ENCODE measurements at places on chromosomes 6 and 20.
A peak's percentile ranks its signal among the peaks of the same experiment; 100 is the strongest.

DNA sequence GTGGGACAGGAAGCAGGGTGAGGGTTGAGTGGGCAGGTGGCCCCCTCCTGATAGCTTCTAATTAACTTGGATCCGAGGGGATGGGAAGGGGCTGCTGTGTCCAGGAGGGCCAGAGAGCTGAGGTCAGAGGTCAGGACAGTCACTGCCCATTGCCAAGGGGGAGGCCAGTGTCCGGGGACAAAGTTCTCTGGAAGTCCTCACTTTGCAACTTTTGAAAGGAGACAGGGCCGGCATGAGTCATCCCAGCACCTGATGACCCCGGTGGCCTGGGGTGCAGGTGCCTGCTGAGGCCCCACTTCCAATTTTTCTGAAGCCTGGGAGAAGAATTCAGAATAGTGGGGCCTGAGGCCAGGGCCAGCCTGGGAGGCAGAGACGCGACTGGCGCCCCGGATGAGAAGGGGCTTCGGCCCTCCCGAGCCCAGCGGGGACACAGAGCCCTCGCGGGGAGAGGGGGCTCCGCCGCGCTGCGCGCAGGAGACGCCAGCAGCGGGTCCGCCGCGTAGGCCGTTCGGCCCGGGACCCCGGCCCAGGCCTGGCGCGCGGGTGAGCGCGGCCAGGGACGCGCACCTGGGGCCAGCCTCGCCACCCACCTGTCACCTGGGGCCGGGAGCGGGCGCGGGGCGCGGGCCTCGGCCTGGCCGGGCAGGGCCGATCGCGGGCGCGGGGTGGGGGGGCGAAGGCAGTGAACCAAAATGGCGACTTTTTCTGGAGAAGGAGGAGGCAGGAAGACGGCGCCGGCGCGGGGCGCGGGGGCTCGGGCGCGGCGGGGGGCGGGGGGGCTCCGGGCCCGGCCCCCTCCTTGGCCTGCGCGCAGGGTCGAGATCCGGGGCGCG lies 586 bp downstream of the ZNF512B start:
- no peak for DNase-seq

DNA sequence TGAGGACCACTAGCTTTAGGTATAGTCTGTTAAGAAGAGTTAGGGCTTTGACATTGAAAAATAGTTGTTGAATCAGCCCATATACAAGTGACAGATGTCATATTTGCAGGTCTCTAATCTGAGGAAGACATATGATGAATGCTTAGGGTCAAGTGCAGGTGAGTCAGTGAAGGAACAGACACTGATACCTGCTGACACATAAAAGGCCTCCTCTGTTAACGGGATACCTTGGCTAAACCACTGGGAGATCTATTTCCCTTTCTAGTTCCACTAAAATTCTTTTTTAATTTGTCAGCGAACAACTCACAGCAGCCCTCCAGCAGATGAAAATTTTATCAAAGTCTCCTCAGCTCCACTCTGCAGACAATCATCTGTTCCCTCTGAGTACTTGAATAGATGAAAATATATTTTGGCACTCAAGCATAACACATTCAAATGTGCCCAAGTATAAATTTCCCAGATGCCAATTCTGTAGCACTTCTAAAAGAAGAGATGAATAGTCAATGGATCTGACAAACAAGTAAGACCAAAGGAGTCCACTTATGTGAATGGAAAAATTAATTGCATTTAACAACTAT lies 154.0 kb downstream of the KIF16B start:
- DNase-seq = no peak

DNA sequence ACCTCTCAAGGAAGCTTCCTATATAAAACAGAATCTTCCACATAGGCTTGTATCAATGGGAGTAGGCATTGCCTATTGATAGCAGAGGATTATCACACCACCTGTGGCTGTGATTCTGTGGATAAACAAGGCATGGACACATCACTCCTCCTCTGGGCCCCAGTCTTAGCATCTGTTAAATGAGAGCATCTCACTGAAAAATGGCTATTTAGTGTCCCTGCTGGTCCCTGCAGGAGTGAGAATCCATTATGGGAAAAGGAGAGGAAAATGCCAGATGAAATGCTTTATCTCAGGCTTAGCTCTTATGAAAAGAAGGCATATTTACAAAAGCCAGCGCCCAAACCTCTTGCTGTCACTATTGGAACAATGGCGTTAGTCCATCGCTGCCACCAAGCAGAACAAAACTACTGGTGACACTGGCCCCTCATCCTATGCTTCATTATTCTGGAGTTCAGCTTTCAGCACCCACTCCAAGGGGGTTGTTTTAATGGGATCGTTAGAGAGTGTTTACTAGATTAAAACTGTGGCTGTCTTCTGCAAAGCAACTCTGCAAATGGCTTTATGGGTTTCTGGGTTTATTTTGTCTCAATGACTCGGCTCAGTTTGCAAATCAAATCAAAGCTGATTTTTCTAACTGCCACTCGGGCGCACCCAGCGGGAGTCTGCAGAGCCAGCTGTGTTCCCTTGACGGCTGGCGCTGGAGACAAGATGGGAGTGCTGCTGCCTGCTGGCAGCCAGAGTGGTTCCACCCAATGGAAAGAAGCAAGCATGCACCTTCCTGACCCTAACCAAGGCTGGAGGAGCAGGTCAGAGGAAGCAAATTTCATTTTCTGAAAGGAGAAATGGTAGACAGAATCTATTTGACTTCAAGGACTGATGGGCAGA lies 658.8 kb upstream of the CHD6 start:
- no peak for DNase-seq

- no peak for DNase-seq
These were observed 30.8 kb upstream of the ENPP1 start for GRCh38 chr6:131776985-131777384.

GRCh38 chr6:161220346-161220745 lies 53.5 kb downstream of the AGPAT4 start:
- no peak for DNase-seq

DNA sequence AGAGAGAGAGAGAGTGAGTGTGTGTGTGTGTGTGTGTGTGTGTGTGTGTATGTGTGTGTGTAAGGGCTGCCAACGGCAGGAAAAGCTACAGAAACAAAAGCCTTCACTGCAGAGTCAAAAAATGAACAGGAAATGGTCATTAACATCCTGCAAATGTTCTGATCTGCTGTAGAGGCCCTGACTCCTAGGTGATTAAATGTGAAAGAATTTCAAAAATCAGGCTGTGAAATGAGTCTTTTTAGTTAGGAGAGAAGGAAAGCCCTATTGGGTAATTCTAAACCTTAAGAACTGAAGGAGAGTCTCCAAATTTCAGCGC lies 166.5 kb upstream of the MYLIP start:
- no peak for DNase-seq

- peak; percentile 40 for DNase-seq
These were observed 409.6 kb upstream of the CHD6 start for GRCh38 chr20:42027746-42028268.

GRCh38 chr6:57469072-57469471 lies 151.6 kb downstream of the PRIM2 start:
- DNase-seq = no peak

- DNase-seq = no peak
These were observed 137.5 kb upstream of the AGPAT4 start for GRCh38 chr6:161411265-161411944.

DNA sequence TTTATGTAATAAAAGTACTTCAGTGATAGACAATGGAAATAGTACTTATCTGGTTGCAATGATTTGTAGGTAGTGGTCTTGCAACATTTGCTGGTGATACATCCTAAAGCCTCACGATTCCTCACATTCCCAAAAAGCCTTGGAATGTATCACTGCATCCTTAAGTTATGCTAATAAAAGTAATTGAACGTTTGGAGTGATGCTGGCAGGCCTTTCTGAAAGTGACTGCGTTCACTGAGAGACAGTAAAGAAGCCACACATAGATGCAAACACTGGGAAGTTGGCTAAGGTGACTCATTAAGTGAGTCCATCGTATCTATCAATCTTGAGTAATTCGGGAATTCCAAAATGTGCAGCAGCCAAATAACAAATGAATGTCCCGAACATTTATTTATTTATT lies 444.1 kb upstream of the SOX4 start:
- DNase-seq = no peak

GRCh38 chr6:138818496-138819194 lies 22.8 kb downstream of the ECT2L start:
- no peak for DNase-seq

DNA sequence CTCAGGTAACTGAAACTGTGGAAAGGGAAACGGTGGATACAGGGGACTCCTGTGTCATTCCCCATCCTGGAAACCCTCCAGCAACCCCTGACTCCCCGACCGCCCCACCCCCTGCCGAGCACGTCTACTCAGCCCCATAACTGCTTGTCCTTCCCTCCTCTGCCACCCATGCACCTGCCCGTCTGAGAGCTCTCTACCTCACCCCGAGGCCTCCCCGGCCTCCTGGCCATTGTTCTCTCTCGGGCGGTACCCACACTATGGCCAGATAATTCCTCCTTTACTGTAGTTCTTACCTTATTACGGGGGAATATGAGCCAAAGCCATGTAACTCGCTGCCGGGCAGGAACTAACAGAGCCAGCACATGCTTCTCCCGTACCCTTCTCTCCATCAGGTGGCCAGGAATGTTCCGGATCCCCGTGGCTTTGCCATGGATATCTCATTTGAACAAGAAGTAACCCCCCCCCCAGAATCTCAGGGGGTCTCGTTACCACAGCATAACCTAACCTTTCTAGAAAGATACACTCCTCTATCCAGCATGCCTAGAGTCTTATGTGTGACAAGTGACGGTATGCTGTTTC lies 4.8 kb upstream of the IRF4 start:
- DNase-seq = no peak

GRCh38 chr6:24125980-24126379 lies at the start of gene NRSN1:
Gene NRSN1, plus strand, starts transcription at chr6:24126215. Its CDS starts 8,113 bp downstream, at chr6:24134328.
- DNase-seq = no peak

GRCh38 chr6:166058064-166058739 lies 109.4 kb downstream of the TBXT start:
- DNase-seq = peak; percentile 9

GRCh38 chr20:25173886-25174308 lies 21.6 kb upstream of the ENTPD6 start:
- no peak for DNase-seq

GRCh38 chr6:1240766-1241318 lies 71.1 kb upstream of the FOXQ1 start:
- peak; percentile 16 for DNase-seq

DNA sequence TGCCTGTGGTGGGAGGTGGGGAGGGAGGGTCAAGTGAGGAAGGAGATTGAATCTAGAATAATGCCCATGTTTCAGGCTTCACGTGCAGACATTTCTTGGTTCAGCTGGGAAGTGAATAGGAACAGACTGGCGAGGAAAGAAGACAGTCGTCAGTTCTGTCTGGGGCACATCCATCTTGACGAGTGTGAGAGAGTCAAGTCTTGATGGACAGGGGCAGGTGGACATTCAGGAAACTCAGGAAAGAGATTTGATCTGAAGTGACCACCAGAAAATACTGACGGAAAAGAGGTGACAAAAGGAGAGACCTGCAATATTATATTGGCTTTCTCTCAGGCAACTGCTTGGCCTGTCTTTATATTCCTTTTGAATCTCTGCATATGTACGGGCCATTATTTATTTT lies 68.6 kb downstream of the ESR1 start:
- DNase-seq = no peak

DNA sequence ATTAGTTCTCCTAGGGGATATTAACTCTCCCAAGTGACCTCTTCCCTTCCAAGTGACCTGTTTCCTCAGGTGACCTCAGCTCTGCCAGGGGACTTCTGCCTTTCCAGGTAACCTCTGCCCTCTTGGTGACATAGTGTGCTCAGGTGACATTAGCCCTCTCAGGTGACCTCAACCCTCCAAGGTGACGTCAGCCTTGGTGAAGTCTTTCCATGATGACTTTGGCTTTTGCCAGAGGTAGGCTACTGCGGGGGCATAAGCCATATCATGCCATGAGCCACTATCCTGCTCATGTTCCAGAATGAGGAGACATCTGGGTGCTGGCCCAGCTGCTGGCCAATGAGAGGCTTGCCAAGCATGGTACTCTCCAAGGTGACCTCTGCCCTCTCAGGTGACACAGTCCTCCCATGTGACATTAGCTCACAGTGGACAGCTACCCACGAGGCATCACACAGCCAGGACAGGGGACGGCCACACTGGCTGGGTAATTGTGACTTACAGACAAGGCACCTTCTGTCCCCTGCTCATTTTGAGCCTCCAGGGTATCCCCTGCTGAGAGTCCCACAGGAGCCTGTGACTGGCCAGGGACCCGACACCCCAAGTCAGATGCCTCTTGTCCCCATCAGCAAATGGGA lies 31.1 kb downstream of the UBD start:
- no peak for DNase-seq

- DNase-seq = no peak
These were observed 309.4 kb downstream of the ZNF217 start for GRCh38 chr20:53284256-53284655.

- DNase-seq = no peak
These were observed 505.0 kb downstream of the BMP2 start for GRCh38 chr20:7272512-7272911.

DNA sequence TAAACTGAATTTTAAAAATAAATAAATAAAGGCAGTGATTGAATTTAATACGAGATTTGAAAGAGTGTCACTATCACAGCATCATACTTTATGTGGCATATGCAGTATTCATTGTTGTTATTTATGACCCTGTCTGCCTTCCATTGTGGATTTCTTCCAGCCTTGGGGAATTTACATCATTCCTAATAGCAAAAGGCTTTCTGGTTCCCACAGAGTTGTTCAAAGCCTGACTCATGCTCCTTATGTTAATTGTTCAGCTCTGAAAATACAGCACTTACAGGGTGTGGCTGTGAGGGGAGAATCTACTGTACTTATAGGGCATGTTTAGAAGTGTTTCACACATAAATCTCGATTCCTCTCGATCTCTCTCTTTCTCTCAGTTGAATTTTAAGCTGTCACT lies 54.4 kb downstream of the JAG1 start:
- peak; percentile 93 for DNase-seq

- DNase-seq = no peak
These were observed 15.8 kb downstream of the KCNK15 start for GRCh38 chr20:44761423-44761822.

DNA sequence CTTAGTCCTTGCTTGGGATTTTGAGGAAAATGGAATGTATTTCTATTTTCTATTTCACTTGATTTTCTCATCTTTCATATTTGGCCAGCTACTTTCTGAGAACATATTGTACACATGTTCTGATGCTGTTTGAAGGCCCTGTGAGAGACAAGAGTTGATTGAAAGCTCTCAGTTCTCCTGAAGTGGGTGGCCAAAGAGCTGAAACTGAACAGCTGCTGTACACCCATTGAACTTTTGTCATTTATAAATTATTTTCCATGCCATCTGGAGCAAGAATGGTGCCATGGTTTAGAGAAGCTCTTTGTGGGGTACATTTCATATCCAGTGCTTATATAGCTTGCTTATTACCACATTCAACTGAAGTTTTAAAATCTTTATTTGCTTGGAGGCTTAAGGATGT lies 298.3 kb downstream of the PRL start:
- no peak for DNase-seq

GRCh38 chr20:31706607-31707257 lies 15.9 kb downstream of the BCL2L1 start:
- DNase-seq = no peak

GRCh38 chr6:5163247-5163646 lies 78.1 kb downstream of the PPP1R3G start:
- no peak for DNase-seq
